ENCODE measurements at places on chromosomes 5 and 9.

DNA sequence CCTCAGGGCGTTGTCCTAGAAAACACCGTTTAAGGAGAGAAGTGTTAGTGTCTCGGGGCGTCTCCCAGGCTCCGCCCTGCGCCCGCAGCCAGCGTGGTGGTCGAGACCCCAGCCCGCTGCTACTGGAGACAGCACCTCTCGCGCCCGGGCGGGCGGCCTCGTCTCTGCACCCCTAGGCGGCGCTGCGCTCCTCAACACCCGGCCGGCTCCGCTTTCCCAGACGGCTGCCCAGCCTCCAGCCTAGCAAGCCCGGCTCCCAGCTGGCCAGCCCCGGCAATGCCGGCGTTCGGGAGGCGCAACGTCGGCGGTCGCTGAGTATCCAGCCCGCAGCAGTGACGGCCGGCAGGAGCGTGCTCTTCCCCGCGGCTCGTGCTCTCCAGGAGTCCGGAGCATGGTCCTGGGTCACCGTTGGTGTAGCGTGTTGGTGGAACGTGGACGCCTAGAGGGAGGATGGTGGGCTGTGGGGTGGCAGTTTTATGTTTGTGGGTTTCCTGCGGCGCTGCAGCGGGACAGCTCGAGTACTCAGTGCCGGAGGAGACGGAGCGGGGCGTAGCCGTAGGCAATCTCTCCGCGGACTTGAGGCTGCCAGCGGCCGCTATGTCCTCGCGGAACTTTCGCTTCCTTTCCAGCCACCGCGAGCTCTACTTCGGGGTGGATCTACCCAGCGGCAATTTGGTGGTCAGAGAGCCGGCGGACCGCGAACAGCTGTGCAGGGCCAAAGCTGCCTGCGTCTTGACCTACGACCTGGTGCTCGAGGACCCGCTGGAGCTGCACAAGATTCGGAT, 536 bp downstream of the PCDHAC1 start:
- peak; percentile 59 for DNase-seq

DNA sequence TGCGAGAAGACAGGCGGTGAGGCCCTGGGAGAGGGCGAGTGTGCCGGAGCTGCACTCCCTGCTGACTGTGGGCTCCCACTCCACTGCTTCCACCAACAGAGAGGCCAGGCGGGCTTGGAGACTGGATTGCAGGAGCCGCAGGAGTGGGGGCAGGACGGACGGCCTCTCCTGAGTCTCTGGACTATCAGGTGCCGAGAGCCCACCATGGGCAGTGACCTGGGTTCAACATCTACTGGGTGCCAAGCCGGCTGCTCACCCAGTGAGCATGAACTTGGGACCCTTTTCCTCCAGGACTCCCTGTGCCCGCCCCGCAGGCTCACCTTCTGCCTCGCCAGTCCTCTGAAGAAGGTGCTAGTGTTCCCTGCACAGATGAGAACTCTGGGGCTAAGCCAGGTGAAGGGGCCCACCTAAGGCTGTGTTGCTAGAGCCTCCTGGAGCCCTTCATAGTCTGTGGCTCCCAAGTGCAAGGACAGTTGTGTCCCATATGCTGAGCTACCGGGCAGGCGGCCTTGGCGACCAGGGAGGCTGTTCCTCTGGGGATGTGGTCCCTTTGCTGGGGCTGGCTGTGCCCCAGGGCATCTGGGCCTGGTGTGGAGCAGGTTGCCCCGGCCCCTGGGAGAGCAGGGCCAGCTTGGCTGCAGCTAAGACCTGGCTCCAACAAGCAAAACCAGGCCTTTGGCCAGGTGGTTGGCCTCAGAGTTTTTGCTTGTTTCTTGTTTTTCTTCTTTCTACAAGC, 77.7 kb upstream of the PHYKPL start:
- DNase-seq: no peak

DNA sequence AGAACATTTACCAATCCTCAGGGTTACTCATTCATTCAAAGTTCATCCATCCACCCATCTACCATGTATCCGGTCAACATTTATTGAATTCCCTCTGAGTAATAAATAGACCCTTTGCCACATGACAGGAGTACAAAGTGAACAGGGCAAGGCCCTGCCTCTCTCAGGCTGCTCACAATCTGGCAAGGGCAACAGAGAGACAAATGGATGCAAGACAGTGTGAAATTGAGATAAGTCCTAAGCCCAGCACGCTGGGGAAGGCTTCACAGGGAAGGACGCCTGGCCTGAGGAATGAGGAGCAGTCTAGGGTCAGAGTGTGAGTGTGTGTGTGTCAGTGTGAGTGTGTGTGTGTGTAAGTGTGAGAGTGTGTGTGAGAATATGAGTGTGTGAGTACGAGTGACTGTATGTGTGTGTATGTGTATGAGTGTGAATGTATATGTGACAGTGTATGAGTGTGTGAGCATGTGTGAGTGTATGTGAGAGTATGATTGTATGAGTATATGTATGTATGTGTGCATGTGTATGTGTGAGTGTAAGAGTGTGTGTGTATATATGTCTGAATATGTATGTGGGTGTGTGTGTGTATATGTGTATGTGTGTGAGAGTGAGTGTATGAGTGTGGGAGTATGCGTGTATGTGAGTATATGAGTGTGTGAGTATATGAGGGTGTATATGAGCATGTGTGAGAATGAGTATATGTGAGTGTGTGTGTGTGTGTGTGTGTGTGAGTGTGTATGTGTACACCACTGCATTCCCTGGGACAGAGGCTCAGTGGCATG, 145.6 kb downstream of the FSTL4 start:
- no peak for DNase-seq

GRCh38 chr5:100424787-100425186, 110.4 kb upstream of the FAM174A start:
- no peak for DNase-seq

GRCh38 chr9:93679536-93680442, 103.4 kb downstream of the PHF2 start:
- no peak for DNase-seq

GRCh38 chr9:20659474-20659967, 24.5 kb upstream of the FOCAD start:
- DNase-seq: no peak

GRCh38 chr9:27353474-27354229, 56.7 kb upstream of the EQTN start:
- DNase-seq: no peak

DNA sequence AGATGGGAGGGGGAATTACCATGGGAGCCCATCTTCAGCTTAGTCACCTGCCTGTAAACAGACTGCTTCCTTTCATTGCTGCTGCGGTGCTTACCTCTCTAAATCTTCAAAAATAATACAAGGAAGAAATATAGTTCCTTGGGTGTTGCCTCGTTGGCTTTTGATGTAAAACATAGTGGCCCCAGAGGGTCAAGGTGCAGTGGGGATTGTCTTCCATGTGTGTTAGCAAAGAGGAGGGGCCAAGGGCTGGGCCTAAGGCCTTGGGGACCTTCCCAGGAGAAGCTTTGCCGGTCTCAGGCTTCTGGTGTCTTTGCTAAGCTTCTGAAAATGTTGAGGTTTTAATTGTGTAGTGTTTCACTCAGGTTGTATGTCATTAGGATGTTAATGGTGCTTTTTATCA, 90.0 kb downstream of the PDE8B start:
- DNase-seq: no peak

DNA sequence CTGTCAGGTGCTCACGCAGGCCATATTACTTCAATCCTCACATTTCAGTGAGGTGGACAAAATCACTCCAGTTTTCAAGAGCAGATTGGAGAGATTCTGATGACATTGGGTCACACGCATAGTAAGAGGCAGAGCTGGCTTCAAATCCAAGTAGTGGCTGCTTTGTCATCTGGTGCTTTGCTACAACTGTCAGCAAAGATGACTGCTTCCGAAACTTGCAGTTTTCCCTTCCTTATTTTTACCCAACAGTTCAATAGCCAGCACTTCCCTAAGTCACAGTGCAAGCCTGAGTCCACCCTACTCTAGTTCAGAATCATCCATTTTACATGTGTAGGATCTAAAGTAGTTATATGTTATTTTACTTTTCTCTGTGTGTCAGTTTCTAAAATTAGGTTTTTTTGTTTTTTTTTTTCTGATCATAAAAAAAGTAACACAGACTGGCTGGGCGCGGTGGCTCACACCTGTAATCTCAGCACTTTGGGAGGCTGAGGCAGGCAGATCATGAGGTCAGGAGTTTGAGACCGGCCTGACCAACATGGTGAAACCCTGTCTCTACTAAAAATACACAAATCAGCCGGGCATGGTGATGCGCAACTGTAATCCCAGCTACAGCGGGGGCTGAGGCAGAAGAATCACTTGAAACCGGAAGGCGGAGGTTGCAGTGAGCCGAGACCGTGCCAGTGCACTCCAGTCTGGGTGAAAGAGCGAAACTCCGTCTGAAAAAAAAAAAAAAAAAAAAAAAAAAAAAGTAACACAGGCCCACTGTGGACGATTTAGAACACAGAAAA, 49.6 kb downstream of the ANKDD1B start:
- no peak for DNase-seq

- DNase-seq: peak; percentile 92
These were observed 83.8 kb downstream of the DAB2IP start for GRCh38 chr9:121735065-121735792.

DNA sequence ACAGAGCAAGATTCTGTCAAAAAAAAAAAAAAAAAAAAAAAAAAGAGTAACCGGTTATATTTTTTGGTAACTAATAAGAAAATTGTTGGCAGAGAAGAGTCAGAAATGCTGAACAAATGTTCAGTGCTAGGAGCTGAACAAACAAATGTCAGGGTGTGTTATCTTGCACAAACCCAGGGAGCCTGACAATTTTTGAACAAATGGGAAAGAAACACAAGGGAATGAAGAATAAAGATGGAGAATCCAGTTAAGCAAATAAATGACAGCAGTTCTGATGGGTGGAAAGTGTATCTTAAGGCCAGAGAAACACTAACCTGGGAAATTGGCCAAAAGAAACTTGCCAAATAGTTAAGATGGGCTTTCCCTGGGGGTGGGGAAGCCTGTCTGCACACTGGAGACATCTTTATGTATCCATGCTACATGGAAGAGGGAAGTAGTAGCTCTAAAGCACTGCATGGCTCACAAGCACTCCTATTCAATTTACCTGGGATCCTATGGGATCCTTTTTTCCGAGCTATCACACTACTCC, 23.7 kb downstream of the KLHL3 start:
- peak; percentile 48 for DNase-seq

GRCh38 chr5:7680260-7680659, 170.7 kb downstream of the CFAP90 start:
- DNase-seq: no peak

GRCh38 chr5:175285261-175285660, 158.7 kb downstream of the DRD1 start:
- peak; percentile 71 for DNase-seq

DNA sequence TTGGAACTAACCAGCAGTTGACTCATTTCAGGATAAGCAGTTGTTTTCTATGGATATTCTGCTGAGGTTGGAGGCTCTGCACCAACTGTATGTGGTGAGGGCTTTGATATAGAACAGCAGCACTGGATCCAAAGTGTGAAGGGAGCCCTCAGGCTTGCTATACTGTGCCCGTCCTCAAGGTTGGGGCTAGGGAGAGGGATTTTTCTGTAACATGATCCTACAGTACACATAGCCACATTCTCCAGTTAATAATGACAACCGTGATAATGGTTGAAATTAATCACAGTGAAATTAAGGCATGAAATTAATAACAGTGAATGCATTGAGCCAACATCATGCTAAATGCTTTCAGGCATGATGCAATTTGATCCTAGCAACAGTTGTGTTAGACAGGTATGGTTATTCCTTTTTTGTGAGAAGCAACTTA, 36.7 kb downstream of the ARHGAP26 start:
- no peak for DNase-seq

DNA sequence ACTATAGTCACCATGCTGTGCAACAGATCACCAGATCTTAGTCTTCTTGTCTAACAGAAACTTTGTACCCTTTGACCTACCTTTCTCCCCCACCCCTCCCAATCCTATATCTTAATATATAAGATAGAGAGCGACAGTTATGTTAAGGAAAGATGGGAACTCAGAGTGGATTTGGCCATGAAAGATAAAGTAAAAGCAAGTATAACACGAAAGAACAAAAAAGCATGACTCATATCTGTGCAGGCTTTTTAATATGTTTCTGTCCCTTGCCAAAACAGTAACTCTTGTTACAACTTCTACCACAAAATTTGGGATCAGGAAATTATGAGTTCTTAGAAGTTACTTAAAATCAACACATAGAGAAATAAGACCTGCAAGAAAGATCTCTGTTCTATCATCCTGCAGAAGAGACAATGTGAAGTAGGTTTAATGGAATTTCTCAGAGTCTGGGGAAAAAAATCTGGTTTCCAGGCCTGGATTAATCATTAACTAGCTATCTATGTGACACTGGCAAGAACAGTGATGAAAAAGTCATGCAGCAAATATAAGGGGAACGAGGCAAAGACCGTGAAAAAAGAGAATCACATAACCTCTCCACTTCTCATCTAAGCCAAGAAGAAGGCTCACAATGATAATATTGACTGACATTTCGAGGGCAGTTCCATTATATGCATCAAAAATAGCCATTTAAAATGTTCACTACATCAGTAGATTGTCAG, 18.6 kb downstream of the BAAT start:
- peak; percentile 56 for DNase-seq

GRCh38 chr9:130857864-130858738, 23.0 kb downstream of the ABL1 start:
- DNase-seq: peak; percentile 94

DNA sequence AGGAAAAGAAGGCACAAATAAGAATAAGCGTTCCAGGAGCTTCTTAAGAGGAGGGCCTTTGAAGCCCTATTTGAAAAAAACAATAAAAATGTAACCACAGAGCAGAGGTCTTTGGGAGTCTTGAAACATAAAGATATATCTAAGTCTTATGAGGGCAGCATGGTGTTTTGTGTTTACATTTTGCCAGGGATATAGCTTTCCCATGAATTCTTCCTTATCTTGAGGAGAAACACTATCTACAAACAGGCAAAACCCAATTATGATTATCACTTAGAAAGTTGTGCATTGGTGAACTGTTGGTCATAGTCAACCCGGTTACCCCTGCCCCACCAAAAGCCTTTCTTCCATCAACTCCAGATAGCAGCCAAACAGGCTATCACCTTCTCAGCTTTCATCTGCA, 23.6 kb upstream of the LHFPL2 start:
- DNase-seq: no peak

DNA sequence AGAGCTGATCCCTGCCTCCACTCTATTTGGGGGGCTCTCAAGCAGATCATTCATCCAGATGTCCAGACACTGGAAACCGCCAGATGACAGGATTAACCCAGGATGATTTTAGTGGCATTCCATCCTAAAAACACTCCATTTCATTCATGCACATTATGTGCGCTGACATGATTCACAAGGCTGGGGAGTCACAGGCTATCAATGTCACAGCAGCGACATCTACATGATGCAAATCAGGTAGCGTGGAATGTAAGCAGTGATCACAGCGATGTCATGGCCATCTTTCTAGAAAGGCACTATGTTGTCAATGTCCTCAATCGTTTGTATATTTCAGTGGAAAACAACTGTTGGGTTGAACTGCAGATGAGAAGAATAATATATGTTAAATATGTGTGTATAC, 331.5 kb upstream of the MSX2 start:
- DNase-seq: no peak
